ENCODE measurements at places on chromosomes 12 and 14. TPM values are rescaled to one million over a fixed set of nuclear protein-coding genes. Genes with fewer than 3 reads are reported as not detected.

- peak; percentile 46 for DNase-seq
- H3K4me3 ChIP-seq, result no peak overlapping the region
- no peaks in the 10 kb centered on the region for H3K27me3 ChIP-seq
- H3K27ac ChIP-seq, result no peak overlapping the region
- H3K4me1 ChIP-seq, result no peaks in the 10 kb centered on the region
- no peaks in the 10 kb centered on the region for H3K36me3 ChIP-seq
Measured at GRCh38 chr12:128864516-128865186, 11.4 kb downstream of the GLT1D1 start.

GRCh38 chr12:25347716-25348592, 97.2 kb upstream of the KRAS start:
- no peak overlapping the region for H3K4me3 ChIP-seq
- peaks cover 4% of the 10 kb centered on the region for H3K27me3 ChIP-seq
- no peaks in the 10 kb centered on the region for H3K4me1 ChIP-seq
- H3K27ac ChIP-seq, result no peak overlapping the region

GRCh38 chr12:14256121-14256520, 109.4 kb upstream of the ATF7IP start:
- peak; percentile 90 for DNase-seq
- H3K4me1 ChIP-seq, result peaks cover 47% of the 10 kb centered on the region
- peak overlapping the region; percentile 22 for H3K4me3 ChIP-seq
- peak overlapping the region; percentile 84 for H3K27ac ChIP-seq
- no peaks in the 10 kb centered on the region for H3K27me3 ChIP-seq

GRCh38 chr12:16685107-16685506, 79.1 kb upstream of the LMO3 start:
- H3K36me3 ChIP-seq, result no peaks in the 10 kb centered on the region
- no peak overlapping the region for H3K27ac ChIP-seq
- no peaks in the 10 kb centered on the region for H3K27me3 ChIP-seq
- H3K4me1 ChIP-seq, result no peaks in the 10 kb centered on the region

DNA sequence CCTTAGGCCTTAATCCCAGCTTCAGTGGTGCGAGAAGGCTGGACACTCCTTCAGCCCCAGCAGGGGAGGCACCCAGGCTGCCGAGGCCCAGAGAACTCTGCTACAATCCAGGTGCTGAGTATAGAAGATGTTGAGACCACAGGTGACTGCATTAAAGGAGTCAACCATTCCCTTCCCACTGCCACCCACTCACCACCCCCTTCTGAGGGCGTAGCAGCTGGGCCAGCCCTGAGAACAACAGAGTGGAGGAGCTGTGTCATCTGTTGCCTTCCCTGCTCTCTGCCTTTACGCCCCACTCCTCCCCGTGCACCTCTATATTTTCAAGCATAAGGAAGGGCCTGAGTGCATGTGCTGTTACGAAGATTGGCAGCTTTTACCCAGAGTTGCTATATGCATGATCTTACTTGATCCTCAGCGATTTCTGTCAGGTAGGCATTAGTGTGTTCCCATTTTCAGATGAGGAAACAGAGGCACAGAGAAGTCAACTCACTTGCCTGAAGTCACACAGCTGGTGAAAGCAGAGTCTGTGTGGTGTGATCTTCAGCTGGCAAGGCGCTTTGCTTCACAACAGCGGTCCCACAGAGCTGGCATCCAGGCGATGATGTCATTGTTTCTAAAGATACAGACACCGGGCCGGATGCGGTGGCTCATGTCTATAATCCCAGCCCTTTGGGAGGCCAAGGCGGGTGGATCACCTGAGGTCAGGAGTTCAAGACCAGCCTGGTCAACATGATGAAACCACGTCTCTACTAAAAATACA, 46.7 kb downstream of the RIN3 start:
- no peak overlapping the region for H3K27ac ChIP-seq
- peaks cover 31% of the 10 kb centered on the region for H3K4me1 ChIP-seq
- H3K4me3 ChIP-seq, result no peak overlapping the region
- H3K36me3 ChIP-seq, result peaks cover 29% of the 10 kb centered on the region

GRCh38 chr12:103244596-103244995, 251.2 kb downstream of the C12orf42 start:
- H3K4me1 ChIP-seq, result no peaks in the 10 kb centered on the region
- no peaks in the 10 kb centered on the region for H3K36me3 ChIP-seq
- no peaks in the 10 kb centered on the region for H3K27me3 ChIP-seq
- DNase-seq, result no peak

GRCh38 chr14:29717901-29718300, 209.7 kb downstream of the PRKD1 start:
- H3K27me3 ChIP-seq, result no peaks in the 10 kb centered on the region
- H3K4me1 ChIP-seq, result peaks cover 8% of the 10 kb centered on the region
- DNase-seq, result no peak
- H3K27ac ChIP-seq, result no peak overlapping the region

DNA sequence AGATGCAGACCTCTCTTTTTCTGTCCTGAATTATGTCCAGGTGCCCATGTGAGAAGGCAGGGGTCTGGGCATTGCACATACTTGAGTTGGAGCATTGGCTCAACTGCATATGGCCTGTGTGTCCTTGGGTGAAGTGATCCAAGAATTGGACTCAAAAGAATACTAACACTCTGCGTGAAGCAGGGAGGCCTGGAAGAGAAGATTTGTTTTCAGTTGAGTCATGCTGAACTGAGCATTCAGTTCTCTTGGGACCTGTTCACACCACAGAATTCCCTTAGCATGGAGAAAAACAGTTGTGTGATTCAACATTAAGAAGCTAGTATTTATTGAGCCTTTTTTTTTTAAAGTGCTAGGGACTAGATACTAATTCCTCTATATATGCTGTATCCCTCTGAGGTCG, 164.7 kb upstream of the TBX3 start:
- H3K4me1 ChIP-seq, result peaks cover 9% of the 10 kb centered on the region
- H3K27me3 ChIP-seq, result no peaks in the 10 kb centered on the region
- DNase-seq, result peak; percentile 96
- H3K36me3 ChIP-seq, result no peaks in the 10 kb centered on the region

- H3K27ac ChIP-seq, result no peak overlapping the region
- DNase-seq, result no peak
Measured at GRCh38 chr12:47228802-47229201, 149.0 kb upstream of the AMIGO2 start.

DNA sequence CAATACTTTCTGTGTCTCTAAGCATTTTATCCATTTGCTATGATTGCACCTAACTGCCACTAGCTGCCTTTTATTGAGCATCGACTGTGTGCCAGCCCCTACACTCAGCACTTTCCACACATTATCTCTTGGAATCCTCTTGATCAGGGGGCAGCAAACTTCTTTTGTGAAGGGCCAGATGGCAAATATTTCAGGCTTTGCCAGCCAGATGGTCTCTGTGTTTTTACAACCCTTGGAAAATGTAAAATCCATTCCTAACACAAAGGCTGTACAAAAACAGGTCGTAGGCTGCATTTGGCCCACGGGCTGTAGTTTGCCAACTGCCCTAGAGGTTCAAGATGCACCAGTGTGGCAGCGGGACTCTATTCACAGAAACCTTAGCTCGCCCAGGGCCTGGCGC, 19.5 kb downstream of the FOXN4 start:
- H3K4me1 ChIP-seq, result no peaks in the 10 kb centered on the region
- H3K27me3 ChIP-seq, result no peaks in the 10 kb centered on the region
- no peak overlapping the region for H3K4me3 ChIP-seq

- DNase-seq, result peak; percentile 94
- no peak overlapping the region for H3K4me3 ChIP-seq
- no peaks in the 10 kb centered on the region for H3K36me3 ChIP-seq
- H3K4me1 ChIP-seq, result peaks cover 33% of the 10 kb centered on the region
- H3K27me3 ChIP-seq, result no peaks in the 10 kb centered on the region
- peak overlapping the region; percentile 59 for H3K27ac ChIP-seq
Measured at GRCh38 chr14:50045039-50045711, 71.2 kb downstream of the VCPKMT start.

- no peak overlapping the region for H3K27ac ChIP-seq
- peaks cover 27% of the 10 kb centered on the region for H3K27me3 ChIP-seq
- H3K4me1 ChIP-seq, result peaks cover 17% of the 10 kb centered on the region
- no peak overlapping the region for H3K4me3 ChIP-seq
- no peaks in the 10 kb centered on the region for H3K36me3 ChIP-seq
Measured at GRCh38 chr14:59187118-59187517, 1.3 kb upstream of the DAAM1 start.

DNA sequence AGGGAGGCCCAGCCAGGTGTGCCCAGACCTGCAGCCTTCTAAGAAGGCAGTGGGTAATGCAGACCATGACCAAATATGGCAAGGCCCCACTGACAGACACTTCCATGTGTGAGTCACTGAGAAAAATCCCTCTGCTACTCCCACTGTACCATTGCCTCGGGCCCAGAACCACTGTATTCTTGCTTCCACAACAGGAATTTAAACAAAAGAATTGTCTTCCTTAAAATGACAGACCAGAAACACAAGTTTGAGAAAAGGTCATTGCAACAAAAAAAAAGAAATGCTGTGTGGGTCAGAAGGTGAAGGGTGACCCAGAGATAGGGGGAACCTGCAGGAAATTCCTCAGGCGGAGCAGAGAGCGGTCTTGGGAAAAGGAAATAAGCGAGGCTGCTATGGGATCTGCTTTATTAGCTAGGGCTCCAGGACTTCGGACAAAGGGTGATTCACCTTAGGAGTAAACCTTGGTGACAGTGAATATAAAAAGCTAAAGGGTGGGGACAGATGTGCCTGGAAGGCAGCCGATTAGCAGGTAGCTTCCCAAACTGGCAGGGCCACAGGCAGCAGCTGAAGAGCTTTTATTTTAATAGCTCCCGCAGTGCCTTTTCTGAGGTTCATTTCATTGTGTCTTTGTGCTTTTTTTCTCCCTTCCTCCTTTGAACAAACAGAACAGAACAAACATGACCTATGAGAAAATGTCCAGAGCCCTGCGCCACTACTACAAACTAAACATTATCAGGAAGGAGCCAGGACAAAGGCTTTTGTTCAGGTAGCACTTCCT, 185.3 kb upstream of the BCL2L14 start:
- H3K27me3 ChIP-seq, result no peaks in the 10 kb centered on the region
- peak; percentile 66 for DNase-seq
- H3K4me3 ChIP-seq, result no peak overlapping the region
- peak overlapping the region; percentile 40 for H3K27ac ChIP-seq
- peaks cover 25% of the 10 kb centered on the region for H3K4me1 ChIP-seq

DNA sequence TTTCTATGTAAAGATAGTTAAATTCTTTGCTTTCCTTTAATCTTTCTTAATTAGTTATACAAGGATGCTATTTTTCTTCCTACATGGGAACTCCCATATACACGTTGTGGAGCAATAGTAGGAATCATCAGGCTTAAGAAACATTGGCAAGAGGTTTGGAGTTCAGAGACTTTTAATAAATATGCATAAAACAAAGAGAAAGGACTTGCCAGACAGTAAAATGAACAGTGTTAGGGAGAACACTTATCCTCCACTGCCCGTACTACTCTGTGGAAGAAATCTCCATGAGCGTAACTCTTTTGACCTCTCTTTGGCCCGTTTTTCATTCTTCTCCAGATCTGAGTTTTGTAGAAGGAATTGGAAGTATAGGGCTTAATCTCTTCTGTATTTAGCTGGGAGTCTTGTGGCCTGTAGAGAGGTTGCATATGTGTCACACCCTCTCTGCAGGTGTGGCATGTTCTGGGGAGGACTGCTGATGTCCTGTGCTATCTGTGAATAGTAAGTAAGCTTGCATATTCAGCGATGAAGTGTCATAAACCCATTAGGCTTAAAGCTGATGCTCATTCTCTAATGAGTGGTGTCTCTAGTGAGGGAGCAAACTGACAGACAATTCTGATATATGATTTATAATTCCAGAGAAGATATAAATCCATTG, 455.4 kb upstream of the FAR2 start:
- peak; percentile 0 for DNase-seq
- no peak overlapping the region for H3K27ac ChIP-seq
- no peak overlapping the region for H3K4me3 ChIP-seq
- H3K4me1 ChIP-seq, result no peaks in the 10 kb centered on the region

The HCFC2 gene
- total RNA-seq, result 27.7 TPM

The RNF41 gene
- total RNA-seq, result 155 TPM

The PDE3A gene
- 14.8 TPM for total RNA-seq

The SLC5A8 gene
- not detected for total RNA-seq

The OAS2 gene
- total RNA-seq, result 8.3 TPM

The PRH2 gene
- total RNA-seq, result not detected

The STK38L gene
- 64.8 TPM for total RNA-seq

Measured in osteoblast (primary cell).